ENCODE measurements at places on chromosomes 2 and 18.

GRCh38 chr2:215454519-215455246 lies 18.8 kb upstream of the FN1 start:
- no peak for DNase-seq

- no peak for DNase-seq
Observed at GRCh38 chr18:55243857-55244256, 284.6 kb upstream of the CCDC68 start.

DNA sequence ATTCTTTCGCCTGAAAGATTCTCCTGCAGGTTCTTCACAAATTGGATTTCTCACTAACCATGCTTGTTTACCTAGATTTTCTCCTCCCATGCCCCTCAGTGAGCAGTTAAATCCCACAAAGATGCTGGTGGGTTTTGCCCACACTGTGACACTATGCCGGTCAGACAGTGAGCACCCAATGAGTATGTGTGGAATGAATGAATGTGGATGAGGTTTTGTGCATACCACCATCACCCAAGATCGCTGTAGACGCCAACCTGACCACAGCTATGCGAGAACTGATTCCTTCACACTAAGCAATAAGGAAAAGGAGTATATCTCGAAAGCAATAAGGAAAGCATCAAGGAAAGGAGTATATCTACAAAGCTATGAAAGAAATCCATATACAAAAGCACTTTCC lies 116.7 kb downstream of the PID1 start:
- DNase-seq = no peak

DNA sequence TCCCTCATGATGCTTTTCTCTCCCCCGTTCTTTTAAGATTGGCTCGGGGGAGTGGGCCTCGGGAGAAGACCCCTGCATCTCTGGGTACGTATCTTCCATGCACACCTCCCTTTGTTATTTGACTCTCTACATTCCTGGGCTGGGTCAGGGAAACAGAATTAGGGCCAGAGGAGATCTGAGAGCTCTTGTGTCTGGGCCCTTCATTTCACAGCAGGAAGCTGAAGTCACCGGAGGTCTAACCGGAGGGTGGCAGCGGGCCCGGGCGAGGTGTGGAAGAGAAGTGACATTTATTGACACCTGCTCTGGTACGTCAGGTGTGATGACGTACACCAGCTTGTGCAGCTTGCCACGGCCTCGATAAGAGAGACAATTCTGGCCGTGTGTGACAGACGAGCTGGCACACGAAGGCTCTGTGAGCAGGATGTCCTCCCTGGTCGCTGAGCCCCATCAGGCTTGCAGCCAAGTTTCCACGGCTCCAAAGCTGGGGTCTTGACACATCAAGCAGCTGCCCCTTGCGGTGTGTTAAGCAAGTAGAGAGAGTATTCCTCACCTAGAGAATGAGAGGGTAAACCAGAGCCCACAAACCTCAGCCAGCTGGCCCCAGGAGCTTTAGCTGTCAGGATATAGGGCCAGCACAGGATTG lies 30.4 kb downstream of the TOGARAM2 start:
- DNase-seq = no peak

GRCh38 chr2:62556086-62556485 lies 50.1 kb upstream of the TMEM17 start:
- no peak for DNase-seq

DNA sequence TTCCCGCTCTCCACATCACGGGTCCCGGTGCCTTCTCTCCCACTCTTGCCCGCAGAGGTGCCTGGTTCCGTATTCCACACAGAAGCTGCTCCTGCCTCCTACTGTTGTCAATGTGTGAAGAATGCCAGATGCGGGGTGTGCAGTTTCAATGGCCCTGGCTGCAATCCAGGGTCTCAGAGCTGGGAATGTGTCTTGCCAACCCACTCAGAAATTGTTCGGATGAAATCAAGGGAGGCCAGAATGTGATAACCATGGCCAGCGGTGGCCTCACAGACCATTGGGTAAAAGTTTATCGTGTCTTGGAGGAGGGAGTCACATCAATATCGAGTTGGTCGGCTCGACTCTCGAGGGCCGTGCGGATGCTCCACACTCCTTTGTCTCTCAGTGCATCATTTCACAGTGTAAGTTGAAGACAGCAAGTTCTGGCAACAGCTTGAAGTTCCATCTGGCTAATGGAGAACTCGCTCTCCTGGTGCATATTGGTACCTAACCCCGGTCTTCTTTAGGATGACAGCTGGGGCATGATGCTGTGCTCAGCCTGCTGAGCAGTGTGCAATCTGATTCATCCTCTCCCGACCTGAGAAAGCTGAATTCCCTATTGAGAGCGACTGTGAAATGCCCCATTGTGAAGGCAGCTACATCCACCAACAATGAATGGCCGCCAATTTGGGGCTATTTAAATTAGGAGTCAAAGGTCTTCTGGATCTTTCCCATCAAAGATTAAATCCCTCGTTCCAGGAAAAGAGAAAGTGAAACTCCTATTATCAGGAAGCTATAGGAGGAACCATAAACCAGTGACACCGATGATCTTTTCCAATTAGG lies 389.0 kb downstream of the SOX11 start:
- no peak for DNase-seq

GRCh38 chr2:168056242-168056787 lies 191.1 kb downstream of the STK39 start:
- no peak for DNase-seq

DNA sequence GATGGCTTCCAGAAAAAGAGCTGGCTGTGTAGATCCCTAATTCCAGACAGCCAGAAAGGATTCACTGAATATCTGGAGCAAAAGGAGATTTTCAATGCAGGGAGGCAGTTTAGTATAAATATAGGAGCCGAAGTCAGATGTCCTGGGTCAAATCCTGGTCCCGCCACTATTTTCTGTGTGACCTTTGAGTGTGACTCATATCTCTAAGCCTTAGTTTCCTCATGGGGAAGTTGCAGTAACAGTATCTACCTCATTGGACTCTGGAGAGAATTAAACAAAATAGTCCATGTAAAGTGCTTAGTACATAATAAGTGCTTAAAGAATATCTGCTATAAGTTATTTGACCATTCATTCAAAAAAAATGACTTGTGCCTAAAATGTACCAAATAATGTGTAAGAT lies 52.1 kb upstream of the ITGA6 start:
- no peak for DNase-seq

- no peak for DNase-seq
Observed at GRCh38 chr2:108447947-108448677, 894 bp upstream of the GCC2 start.

DNA sequence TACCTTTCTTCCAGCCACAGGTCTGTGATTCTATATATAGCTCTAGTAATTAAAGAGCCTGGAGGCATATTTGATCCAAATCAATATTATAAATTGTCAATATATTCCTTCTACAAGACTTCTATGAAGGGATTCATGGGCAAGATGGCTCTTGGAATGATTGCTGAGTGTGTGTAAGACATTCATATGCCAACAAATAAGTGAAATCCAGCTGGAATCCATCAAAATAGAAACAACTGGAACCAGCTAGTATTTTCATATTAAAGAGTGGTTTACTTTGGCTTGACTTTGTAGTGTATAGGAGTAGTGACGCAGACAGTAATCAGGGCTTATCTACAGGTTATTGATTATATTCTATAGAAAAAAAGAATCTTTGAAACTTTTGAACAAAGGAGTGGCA lies 83.4 kb downstream of the CALCRL start:
- no peak for DNase-seq

- DNase-seq = no peak
Observed at GRCh38 chr2:3857576-3857975, 154.2 kb downstream of the DCDC2C start.

GRCh38 chr18:73752546-73752945 lies 395.1 kb downstream of the FBXO15 start:
- DNase-seq = no peak

DNA sequence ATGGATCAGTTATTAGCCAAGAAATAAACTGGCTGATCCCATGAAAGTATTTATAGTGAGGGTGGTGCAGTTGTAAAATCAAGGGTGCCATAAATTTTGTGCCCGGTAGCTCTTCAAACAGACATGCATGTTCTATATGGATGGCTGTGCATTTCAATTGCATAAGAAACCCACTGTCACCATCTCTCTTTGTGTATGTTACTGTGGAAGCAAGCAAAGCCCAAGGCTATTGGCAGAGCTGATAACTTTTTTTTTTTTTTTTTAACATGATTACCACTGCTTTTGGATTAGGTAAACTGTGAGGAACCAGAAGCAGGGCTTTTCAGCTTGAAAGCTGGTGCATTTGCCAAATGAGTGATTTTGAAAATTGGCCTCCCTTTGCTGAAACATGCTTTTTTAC lies 332.6 kb downstream of the SOX11 start:
- DNase-seq = no peak

GRCh38 chr18:8049147-8049546 lies 482.0 kb downstream of the PTPRM start:
- no peak for DNase-seq

DNA sequence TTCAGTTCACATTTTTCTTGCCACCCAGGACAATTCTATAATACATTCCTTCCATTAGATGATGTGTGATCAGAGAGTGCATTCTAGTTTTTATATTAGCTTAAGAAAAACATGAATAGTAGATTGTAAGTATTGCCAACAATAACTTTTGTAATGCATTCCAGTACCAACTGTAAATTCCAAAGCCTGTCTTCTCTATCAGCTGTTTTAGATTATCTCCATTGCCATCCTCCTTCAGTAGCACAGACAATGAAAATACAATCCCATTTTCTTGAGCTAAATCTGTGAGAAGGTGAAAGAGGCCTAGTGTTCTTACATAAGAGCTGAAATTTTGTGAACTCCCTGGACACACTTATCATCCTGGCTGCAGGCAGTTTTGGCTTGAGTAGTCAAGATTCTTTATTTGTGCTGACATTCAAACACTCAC lies 103.9 kb downstream of the CCBE1 start:
- DNase-seq = no peak

DNA sequence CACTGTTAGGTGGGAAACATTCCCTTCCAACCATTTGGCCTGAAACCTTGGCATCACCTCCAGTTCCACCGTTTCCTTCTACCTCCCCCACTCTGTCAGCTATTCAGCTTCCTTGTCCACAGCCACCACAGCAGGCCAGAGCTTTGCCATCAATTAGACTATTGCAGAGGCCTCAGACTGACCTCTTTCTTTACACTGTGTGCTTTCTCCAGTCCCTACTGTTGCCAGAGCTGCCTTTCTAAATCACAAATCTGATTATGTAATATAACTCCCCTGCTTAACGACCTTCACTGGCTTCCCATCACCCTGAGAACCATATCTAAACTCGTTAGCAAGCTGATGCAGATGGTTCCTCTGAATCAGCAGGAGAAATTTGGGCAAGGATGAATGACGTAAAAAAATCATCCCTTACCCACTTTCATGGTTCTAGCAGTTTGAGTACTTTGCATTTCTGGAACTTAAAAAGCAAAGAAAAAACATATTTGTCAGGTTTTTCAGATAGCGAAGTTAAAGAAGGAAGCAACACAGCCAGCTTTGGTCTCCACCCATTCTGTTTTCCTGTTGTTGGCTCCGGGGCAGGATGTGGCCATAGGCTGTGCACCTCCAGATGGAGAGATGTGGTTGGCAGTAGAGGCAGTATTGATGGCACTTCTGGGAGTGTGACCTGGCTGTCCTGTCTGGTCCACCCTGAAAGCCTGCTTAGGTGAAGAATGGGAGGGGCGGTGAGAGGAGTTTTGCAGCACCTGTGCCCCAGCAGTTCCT lies 422.1 kb downstream of the PARD3B start:
- DNase-seq = no peak

DNA sequence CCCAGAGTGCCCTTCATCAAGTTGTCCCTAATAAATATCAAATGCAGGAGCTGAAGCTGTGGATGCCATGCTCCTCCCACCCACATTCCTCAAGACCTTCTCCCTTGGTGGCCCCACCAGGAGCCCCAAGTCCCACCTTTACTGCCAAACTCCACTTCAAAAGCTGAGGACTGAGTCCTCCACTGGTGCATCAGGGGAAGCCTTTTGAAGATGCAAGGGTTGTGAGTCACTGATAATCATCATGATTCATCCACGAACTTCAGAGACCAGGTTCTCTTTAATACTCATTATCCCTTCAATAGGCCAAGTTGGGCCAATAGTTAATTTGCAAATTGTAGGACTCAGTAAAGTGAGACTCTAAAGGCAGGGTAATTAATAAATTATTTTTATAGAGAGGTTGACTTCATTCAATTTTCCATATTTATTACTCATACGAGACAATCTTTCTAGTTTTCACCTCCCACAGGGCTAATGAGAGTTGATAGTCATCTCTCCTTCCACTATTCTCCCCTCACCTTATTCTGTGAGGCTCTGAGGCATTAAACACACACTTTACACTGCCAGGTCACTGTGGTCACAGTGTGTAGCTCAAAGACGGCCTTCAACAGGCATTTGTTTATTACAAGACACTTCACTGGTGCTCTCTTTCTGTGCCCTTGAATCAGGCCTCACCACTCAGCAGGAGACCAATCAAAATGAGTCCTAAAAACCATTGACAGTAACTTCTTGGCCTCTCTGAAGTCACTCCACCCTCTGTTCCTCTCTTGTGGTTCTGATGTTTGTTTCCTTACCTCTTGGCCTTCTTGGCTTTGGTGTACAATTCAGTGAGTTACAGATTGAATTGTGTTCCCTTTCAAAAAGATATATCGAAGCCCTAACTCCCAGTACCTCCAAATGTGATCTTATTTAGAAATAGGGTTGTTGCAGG lies 99.9 kb downstream of the TRIB2 start:
- DNase-seq = no peak

GRCh38 chr18:13216092-13216582 lies 2.4 kb upstream of the LDLRAD4 start:
- DNase-seq = peak; percentile 69

DNA sequence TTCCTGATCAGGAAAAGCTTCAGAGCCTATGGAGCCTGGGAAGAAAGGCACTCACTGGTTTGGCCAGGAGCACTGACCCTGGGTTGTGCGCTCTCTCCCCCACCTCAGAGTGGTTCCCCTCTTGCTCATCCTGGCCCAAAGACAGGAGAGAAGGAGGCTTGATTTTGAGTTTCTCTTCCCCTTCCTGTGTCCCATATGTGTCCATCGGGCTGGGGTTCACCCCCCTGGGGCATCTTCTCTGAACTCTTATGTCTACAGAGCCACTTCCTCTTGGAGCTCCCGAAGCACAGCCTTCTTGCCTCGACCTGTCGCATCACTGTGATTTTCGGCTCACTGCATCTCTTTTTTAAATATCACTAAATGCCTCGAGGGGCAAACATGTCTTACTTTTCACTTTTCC lies 692.3 kb downstream of the RNF144A start:
- no peak for DNase-seq

- no peak for DNase-seq
Observed at GRCh38 chr2:100625717-100626116, 62.9 kb downstream of the PDCL3 start.

All from breast epithelium (tissue), 4 donors.